Activated CD4-positive, alpha-beta T cell treated with anti-CD3 and anti-CD28 coated beads for 24 hours (primary cell): ENCODE measurements at places on chromosomes 6 and 20.
A peak's percentile ranks its signal among the peaks of the same experiment; 100 is the strongest.

GRCh38 chr6:87697581-87698546 is 4.2 kb downstream of the AKIRIN2 start:
- no peak for DNase-seq

DNA sequence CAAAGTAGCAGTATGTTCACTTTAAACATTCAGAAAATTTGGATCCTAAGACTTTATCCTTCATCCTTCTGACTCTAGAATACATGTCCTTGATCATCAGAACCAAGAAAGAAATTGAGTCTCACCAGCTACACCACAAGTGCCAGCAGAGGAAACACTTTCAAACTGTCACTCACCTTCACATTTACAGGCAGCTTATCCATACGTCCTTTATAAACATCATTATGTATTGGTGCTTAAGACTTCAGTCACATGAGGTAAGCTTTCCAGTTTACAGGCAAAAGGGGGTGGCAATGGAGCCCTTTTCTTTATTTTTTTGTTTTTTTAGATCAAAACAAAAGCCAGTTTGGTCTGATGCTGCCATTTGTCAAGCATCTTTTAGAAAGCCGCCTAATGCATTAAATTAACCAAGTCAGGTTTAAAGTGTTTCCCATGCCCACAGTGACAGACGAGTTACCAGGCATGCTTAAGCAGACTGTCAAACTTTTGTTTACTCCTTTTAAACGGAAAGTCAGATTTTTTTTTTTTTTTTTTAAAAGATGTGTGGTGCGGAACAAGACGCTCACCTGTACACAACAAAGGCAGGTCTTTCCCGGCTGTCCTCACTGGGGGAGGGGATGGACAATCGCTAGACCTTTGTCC is 952 bp upstream of the BRPF3 start:
- DNase-seq = no peak

DNA sequence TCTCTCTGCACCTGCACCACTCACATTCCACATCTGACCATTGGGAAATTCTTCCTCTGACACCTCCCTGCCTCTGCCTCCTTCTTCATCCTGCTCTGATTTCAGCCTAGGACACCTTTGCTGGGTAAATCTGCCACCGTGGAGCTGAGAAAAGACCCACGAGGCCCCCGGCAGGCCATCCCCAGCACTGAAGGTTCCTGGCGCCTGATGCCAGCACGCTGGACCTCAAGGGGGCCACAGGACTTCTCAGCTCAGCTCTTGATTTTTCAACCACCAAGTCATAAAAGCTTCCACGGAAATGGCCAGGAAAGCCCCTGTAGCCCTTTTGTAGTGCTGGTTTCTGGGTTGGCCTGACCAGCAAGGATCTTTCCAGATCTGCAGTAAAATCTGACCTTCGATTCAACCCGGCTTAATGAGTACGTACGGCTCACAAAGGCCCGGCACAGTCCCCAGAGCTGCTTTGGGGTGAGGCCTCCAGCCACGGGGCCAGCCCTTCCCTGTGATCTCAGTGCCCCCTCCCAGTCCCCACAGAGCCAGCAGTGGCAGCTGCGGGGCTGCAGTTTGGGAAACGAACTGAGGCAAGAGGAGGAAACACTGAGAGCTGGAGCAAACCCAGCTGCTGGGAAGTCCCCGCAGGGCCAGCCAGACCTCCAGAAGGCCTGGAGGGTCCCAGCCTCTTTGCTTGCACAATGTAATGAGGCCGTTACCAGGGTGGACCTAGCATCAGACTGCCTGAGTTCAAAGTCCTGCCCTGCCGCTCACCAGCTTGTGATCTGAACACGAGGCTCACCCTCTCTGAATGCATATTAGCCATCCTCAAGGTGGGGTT is 157.5 kb downstream of the BMP7 start:
- no peak for DNase-seq

- no peak for DNase-seq
Measured at GRCh38 chr6:88116276-88116675, 49.9 kb downstream of the CNR1 start.

- no peak for DNase-seq
Measured at GRCh38 chr6:37135835-37136694, 33.9 kb upstream of the PIM1 start.

- DNase-seq = no peak
Measured at GRCh38 chr20:22578221-22579118, 5.9 kb downstream of the FOXA2 start.

GRCh38 chr6:43090559-43090956 is 14.4 kb downstream of the PTK7 start:
- DNase-seq = no peak

DNA sequence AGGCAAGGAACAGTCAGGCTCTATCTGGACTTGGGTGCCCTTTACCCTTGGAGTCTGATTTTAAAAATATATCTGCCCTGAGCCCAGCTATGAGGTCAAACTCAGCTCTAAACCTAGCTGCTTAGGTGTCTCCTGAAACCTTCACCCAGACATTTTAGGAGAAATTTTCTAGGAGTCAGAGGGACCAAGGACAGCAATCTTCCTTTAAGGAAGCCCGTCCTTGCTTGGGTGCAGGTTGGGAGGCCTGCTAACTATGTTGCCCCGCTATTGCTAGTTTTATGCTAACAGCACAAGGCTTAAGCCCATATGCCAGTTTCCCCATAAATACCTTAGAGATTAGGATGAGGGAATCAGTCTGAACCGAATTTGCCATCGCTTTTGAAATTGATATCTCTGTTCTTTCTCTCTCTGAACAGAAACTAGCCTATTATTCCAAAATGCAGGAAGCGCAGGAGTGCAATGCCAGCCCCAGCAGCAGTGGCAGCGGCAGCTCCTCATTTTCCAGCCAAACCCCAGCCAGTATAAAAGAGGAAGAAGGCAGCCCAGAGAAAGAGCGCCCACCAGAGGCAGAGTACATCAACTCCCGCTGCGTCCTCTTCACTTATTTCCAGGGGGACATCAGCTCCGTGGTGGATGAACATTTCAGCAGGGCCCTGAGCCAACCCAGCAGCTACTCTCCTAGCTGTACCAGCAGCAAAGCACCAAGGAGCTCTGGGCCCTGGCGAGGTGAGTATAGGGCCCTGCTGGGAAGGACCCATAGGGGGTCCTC is 2.6 kb downstream of the VGLL2 start:
- no peak for DNase-seq

DNA sequence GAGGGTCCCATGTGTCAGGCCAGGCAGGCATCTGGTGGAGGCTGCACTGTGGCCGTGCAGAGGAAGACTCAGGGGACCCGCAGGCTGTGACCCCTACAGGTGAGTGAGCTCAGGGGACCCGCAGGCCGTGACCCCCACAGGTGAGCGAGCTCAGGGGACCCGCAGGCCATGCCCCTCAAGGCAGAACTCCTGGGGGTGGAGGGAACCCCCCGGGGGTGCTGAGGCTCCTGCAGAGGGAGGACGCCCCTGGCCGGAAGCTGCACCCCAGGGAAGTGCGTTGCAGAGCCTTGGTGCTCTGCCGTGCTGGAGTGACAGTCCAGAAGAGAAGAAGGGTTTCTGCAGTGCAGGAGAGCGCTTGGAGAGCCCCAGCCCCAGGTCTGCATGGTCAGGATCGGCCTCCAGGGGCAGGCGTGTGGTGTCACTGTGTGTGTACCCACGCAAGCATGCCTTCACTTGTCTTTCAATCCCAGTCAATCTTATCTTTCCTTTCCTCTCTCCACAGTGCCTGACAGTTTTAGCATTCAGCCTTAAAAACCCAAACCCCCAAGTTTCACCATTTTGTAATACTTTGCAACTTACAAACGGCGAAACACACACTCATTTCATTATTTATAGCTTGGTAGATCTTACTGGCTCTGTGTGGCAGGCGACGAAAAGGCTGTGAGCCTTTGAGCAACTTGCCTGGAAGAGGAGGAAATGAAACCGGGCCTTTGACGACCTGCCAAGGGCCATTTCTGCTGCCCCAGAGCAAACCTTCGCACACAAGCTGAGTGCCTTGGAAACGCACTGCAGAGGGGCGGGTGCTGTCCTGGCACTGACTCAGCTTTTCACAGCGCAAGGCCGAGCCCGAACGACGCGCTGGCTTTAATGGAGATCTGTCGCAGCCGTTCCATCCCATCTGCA is 101.4 kb upstream of the AGPAT4 start:
- no peak for DNase-seq

- no peak for DNase-seq
Measured at GRCh38 chr6:148811459-148811858, 64.6 kb downstream of the UST start.

DNA sequence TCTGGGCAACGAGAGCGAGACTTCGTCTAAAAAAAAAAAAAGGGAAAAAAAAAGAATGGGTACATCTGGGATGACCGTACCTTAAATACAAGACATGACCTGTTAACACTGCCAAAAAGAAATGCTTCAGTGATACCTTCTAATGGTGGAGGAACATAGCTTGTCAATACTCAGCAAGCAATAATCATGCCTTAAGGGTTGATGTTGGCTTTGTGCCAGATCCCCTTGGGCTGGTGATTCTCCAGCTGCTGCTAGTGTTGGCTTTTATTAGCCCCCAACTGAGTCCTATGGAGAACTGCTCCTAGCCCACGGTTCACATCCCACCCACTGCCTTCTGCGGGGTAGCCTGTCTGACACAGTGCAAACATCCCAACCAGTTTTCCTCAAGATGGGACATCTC is 134.9 kb downstream of the PLCB1 start:
- DNase-seq = no peak

DNA sequence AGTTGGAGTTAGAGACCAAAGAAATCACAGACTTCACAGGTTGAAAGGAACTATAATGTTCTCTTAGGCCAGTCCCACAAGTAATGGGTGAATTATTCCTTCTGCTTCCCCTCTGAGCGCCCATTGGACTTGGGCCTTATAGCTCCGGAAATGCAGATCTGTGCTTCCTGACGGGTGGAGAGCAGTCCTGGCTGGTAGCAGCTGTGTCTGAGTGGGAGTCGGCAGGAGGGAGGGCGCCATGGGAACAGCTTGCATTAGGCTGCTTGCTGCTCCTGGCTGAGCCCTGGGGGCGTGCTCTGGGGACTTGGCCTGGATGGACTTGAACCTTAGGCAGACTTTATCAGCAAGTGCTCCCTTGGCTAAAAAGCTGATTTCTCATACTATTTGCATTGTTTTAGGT is 18.4 kb upstream of the NUP153 start:
- no peak for DNase-seq

DNA sequence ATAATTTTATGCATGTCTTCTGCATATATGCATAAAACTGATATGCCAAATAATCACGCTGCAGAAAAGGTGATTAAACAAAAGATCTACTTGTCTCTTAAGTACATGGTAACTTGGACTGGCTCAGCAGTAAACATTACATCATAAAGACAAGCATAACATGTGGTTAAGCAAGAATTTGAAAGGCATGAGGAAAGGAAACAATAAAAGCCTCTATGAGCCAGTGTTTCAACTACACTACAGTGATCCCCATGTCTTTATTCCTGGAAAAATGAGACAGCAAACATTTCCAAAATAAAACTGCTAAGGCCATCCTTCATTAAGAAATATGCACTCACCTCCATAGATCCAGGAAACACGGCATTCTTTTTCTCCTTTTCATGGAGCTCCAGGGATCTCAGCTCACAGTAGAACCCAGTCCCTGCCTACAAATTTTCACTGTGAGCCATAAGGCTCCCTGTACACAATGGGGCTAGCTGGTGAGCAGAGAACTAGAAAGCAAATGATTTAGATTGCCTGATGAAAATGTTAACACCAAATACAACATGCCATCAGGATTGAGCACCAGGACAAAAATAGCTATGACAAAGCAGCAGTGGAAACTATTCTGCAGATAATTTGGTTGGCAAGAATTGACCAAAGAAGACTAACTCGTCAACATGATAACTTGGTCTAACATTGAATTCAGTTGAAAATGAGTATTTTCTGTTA is 156.1 kb downstream of the COL21A1 start:
- DNase-seq = no peak

DNA sequence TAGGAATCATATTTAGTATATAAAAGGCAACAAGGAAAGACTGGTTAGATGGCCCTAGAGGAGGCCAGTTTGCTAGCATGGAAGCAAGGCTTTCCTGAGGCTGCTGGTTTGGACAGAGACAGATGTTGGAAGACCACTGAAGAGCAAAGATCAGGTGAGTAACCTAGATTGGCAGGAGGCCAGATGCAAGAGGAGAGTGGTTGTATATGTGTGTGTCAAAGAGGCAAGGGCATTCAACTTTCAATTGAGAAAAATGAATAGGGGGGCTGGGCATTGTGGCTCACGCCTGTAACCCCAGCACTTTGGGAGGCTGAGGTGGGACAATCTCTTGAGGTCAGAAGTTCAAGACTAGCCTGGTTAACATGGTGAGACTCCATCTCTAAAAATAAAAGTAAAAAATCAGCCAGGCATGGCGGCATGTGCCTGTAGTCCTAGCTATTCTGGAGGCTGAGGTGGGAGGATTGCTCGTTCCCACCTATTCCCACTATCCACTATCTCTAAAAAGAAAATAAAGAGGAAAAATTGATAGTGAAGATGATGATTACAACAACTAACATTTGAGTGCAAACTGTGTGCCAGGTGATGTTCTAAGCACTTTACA is 79.8 kb downstream of the PRDM1 start:
- DNase-seq = no peak

- DNase-seq = no peak
Measured at GRCh38 chr20:17663486-17663885, 18.6 kb downstream of the RRBP1 start.

- no peak for DNase-seq
Measured at GRCh38 chr6:12474167-12475140, 184.3 kb downstream of the EDN1 start.

GRCh38 chr6:50973464-50973863 is 154.8 kb downstream of the TFAP2B start:
- DNase-seq = no peak

DNA sequence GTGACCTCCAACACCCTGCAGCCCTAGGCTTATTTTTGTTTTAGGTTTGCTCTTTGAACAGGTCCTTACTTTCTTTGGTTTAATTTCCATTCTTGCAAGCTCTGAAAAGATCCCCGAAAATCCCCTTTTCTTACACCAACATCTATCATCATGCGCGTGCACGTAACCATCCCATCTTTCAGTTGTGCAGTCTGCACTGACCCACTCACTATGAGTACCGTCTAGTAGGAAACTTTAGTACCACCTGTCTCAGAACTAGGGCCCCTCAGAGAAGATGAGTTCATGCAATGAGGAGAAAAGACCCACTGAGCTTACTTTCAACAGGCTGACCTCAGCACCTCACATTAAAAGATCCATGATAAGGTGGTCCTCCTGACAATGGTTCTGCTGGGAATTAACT is 120.6 kb upstream of the AGPAT4 start:
- no peak for DNase-seq

GRCh38 chr20:9611921-9612320 is 97.5 kb downstream of the LAMP5 start:
- no peak for DNase-seq

GRCh38 chr20:20214757-20215275 is 153.1 kb upstream of the INSM1 start:
- DNase-seq = no peak

GRCh38 chr6:153231048-153231646 is 100.1 kb upstream of the RGS17 start:
- DNase-seq = peak; percentile 26

- no peak for DNase-seq
Measured at GRCh38 chr20:58461899-58462298, 53.3 kb downstream of the APCDD1L start.
